ENCODE measurements at places on chromosomes 1 and 21.

- no peak for DNase-seq
These were observed 20.5 kb downstream of the ZBTB21 start for GRCh38 chr21:41989698-41990097.

GRCh38 chr1:173409613-173410012 is 67.5 kb upstream of the PRDX6 start:
- no peak for DNase-seq

DNA sequence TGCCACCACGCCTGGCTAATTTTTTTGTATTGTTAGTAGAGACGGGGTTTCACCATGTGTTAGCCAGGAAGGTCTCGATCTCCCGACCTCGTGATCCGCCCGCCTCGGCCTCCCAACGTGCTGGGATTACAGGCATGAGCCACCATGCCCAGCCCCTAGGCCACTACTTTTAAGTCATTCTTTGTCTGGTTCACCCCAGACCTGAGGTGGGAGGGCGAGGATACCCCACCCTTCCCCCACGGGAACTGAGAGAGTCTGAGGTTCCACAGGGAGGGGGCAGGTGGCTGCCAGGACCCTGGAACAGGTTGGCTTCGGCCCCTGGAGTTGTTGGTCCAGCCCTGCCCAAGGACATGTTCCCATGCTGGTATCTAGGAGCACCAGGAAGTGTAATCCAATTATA is 7.7 kb upstream of the SDC3 start:
- DNase-seq = no peak

DNA sequence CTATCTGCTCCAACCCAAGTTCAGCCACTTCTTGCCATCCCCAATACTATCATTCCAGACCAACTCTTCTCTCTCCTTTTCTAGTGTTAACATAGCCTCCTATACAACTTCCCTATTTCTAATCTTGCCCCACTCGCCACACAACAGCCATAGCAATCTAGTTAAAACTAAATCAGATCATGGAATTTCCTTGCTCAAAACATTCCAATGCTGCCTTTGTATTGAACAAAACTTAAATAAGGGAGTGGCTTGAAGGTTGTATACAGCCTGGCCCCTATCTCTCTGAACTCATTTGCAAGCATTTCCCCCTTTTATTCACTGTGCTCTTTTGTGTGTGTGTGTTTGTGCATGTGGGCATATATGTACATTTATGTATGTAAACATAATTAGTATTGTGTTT is 118.1 kb upstream of the SGIP1 start:
- DNase-seq = no peak

DNA sequence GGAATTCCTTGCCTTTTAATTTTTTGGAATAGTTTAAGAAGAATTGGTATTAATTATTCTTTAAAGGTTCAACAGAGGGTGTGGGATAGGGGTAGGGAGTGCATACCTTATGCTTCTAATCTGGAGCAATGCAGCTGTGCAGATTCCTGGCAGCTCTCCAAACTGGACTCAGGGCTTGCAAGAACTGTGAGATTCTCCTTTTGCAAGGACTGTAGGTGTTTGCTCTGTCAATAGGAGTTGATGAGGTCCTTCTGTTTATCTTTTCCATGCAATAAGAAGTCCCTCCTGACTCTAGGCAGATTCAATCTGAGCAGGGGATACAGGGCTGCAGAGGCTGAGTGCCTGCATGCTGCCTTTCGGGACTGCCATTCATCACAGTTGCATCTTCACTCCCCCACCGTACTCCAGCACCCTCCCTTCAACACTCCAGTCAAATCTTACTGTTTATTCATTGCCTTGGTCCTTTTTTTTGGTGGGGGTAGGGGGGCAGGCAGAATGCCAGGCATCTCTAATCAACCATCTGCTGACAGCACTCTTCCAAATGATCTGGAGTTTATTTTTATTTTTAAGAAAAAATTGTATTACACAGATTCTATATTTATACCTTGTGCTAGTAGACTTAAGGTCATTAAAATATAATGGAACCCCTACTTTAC is 122.3 kb downstream of the DISC1 start:
- DNase-seq = no peak

- no peak for DNase-seq
These were observed 61.6 kb downstream of the NME7 start for GRCh38 chr1:169305948-169306347.

GRCh38 chr1:73813236-73813635 is 384.7 kb downstream of the LRRIQ3 start:
- DNase-seq = no peak

DNA sequence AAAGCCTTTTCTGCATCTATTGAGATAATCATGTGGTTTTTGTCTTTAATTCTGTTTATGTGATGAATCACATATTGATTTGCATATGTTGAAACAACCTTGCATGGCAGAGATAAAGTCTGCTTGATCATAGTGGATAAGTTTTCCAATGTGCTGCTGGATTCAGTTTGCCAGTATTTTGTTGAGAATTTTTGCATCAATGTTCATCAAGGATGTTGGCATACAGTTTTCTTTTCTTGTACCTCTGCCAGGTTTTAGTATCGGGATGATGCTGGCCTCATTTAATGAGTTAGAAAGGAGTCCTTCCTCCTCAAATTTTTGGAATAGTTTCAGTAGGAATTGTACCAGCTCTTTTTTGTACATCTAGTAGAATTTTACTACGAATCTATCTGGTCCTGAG is 55.0 kb downstream of the COL24A1 start:
- no peak for DNase-seq

- DNase-seq = no peak
These were observed 18.7 kb upstream of the CA6 start for GRCh38 chr1:8926707-8927694.

DNA sequence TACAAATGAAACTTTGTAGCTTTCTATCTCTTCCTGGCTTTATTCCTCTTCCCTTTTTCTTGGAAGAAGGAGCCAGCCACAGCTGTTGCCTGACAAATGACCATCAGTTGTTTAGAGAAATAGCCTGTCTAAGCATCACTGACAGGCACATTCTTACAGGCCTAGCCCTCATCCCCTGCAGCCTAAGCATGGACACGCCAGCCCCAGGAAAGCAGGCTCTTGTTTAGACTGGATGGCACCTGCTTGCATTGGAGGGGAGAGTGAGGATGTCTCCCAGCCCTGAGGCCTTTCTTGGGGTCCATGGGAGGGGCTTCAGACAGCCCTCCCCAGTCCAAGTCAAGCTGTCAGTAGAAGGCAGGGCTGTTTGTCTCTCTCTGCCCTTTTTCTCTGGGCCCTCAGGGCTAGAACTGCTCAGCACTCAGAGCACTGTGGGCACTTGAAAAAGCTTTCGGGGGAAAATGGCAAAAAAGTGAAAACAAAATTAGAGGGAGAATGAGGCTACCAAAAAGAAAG is 282.5 kb upstream of the PLXNA2 start:
- no peak for DNase-seq

DNA sequence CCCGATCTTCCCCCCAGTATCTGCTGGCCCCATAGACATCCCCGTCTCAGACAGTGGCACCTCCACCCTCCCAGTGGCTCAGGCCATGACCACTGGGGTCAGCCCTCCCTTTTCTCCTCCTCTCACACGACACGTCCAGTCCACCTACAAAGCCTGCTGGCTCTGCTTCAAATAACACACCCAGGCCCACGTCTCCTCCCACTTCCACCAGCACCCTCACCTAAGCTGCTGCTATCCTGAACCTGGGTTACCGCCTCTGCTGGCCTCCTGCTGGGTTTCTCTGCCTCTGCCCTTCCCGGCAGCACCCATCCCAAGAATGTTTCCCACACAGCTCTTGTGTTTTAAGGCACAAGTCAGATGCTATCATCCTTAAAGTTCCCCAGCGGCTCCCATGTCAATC is 26.0 kb downstream of the MX2 start:
- DNase-seq = no peak

- DNase-seq = no peak
These were observed 15.1 kb downstream of the STUM start for GRCh38 chr1:226563666-226564065.

- DNase-seq = no peak
These were observed 113.0 kb downstream of the PAPPA2 start for GRCh38 chr1:176575991-176576390.

GRCh38 chr1:165383067-165383466 is 26.6 kb upstream of the LMX1A start:
- DNase-seq = no peak

- no peak for DNase-seq
These were observed 53.7 kb downstream of the KCNJ6 start for GRCh38 chr21:37862536-37862935.

- no peak for DNase-seq
These were observed 228.8 kb downstream of the DNM3 start for GRCh38 chr1:172070055-172070454.

- DNase-seq = no peak
These were observed 308.0 kb downstream of the RRAGC start for GRCh38 chr1:38551318-38552307.

DNA sequence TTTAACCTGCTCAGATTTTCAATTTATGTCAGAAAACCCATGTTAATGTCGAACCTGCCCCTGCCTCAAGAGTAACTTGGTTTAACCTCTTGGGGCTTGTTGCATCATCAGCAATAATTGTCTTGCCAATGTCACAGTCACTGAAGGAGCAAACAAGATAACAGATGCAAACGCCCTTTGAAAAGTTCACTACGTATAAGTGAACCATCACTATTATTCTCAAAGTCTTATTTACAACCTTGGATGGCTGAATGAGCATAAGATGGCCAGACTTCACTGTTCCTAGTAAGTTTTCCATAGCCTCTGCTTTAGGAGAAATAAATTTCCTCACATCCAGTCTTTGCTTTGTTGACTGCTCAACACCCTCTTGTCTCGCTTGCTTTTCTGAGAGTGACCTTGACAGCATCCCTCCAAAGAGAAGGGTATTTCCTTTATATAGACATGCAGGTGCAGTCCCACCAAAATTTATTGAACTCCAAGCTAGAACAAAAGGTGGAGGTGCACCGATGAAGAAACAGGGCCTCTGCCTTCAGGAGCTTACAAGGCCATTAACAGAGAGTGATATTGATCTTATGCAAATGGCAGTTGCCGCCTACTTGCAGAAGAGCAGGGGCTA is 749 bp upstream of the LRIG2 start:
- DNase-seq = no peak

- no peak for DNase-seq
These were observed 847.7 kb downstream of the NCAM2 start for GRCh38 chr21:21845901-21846300.

- DNase-seq = no peak
These were observed 76.0 kb downstream of the GFI1 start for GRCh38 chr1:92410706-92411105.

- no peak for DNase-seq
These were observed 22.2 kb downstream of the SGIP1 start for GRCh38 chr1:66556161-66556611.

DNA sequence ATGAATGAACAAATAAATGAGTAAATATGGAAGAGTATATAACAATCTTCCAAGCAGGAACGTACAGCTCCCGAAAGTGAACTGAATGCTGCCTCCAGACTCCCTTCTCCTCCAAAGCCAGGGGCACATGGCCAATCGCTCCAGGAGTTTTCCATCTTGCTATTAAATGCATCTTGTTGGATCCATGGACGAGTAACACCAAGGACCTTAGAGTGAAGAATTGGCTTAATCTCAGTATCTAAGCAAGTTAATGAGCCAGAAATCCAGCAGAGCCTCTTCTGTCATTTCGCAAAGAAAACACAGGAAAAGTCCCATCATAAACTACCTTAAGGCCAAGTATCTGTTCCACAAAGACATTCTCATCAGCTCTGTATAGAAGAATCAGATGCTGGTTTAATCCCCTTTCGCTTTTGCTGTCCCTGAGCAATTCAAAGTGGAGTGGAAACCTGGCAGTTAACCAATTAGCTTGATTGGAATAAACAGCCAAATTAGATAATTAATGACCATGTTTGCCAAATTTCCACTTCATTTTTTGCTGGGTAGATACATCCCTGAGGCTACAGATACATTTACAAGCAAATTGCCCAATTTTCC is 116.0 kb downstream of the MIS18A start:
- DNase-seq = no peak

GRCh38 chr1:5968161-5968736 is 24.0 kb downstream of the NPHP4 start:
- DNase-seq = no peak

GRCh38 chr1:170853302-170853701 is 82.0 kb upstream of the MROH9 start:
- DNase-seq = no peak

GRCh38 chr1:174799136-174799479 is 200.6 kb upstream of the CACYBP start:
- DNase-seq = no peak

DNA sequence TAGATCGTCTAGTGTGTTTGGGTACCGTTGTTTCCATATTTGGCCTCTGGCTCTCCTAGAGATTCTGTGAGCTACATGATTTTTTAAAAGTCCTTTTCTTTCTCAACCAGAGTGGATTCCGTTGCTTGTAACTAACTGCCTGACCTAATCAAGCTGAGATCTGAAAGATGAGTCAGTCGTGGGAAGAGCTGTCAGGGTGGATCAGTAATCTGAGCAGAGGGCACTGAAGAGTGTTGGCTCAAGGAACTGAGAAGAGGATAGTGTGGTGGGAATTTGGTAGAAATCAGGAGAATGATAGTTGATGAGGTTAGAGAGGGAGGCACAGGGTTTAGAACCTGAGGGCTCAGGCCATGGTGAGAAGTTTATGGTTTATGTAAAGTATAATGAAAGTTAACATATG is 52.2 kb downstream of the TRAF5 start:
- no peak for DNase-seq

DNA sequence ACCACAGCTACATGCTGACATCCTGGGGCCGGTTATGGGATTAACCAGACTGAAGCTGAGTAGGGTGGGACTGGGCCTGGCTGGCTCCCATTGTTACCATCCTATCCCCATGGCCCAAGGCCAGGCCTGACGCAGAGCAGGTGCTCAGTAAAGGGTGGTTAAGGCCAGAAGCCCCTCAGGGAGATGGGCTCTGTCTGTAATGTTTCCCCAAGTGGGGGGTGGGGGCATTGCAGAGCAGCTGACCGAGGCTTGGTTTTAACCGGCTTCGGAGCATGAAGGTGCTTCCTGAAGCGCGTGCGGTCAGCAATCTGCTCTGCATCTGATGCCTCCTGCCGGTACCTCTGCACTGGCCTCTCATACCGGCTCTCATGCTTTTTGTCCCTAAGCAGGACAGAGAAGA is 83.4 kb upstream of the ACTL8 start:
- DNase-seq = no peak

Data from pulmonary artery endothelial cell (primary cell).